Breast epithelium (tissue), 4 donors: ENCODE measurements at places on chromosomes 2 and 18. TPM values are rescaled to one million over a fixed set of nuclear protein-coding genes. Genes with fewer than 3 reads are reported as not detected.

CHCHD5 gene
- 19.0 TPM for total RNA-seq

ATP6V1B1 gene
- 38.2 TPM for total RNA-seq

COBLL1 gene
- total RNA-seq = 75.8 TPM

SCYGR2 gene
- not detected for total RNA-seq

DNA sequence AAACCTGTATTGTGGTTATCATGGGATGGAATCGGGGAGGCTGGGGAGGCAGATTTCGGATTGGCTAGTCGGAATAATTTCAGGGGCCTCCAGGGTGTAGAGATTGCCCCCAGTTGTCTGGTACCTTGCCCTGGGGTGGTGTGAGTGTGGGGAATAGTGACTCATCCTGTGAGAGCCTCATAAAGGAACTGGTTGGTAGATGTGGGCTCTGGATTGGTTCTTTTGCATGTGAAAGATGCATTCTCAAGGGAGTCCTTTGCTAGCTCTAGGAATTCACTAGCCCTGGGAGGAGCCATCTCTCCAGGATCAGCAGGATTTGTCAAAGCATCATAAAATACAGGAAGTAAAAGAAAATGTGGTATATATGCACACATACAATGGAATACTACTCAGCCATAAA is 331.6 kb downstream of the SETBP1 start:
- H3K4me1 ChIP-seq = peaks cover 15% of the 10 kb centered on the region
- H3K27ac ChIP-seq = no peak overlapping the region
- H3K4me3 ChIP-seq = no peak overlapping the region
- no peaks in the 10 kb centered on the region for H3K36me3 ChIP-seq
- no peaks in the 10 kb centered on the region for H3K27me3 ChIP-seq

GRCh38 chr2:143241403-143242088 is 112.3 kb downstream of the ARHGAP15 start:
- H3K27ac ChIP-seq = no peak overlapping the region
- no peak for DNase-seq

GRCh38 chr2:48145845-48146452 is 239.7 kb upstream of the FBXO11 start:
- H3K27me3 ChIP-seq = no peaks in the 10 kb centered on the region
- H3K36me3 ChIP-seq = no peaks in the 10 kb centered on the region
- H3K27ac ChIP-seq = no peak overlapping the region

DNA sequence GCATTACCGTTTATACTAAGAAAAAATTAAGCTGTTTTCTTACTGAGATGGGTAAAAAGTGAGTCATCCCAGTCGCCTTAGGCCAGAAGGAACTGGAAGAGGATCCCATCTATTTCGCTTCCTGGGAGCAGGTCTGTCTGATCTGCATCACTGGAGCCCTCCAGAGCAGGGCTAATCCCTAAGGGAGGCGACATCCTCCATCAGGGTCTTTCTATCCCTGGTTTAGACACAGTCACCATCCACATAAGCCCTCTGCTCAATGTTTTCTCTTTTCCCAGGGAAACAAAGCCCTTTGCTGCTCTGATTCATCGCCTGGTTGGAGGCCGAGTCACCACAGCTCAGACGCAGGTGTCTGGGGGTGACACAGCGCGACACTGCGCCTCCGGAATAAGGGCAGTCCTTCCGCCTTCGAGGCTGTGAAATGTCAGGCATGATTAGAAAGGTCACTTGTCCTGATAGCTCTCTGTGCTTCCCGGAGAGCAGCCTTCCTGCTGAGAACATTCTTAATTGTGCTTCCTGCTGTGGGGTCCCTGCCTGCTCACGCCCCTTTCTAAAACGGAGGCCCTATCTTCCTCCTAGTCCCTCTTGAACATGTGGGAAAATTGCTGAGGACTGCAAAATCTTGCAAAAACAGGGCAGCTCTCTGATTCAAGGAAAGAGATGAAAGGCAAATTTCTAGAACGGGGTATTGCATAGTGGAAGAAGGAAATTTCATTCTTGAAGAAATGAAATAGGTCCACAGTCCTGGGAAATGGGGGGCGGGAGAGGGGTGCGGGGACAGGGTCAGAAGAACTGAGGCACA is 56.3 kb downstream of the MARCHF4 start:
- H3K4me3 ChIP-seq = no peak overlapping the region
- no peaks in the 10 kb centered on the region for H3K36me3 ChIP-seq
- no peaks in the 10 kb centered on the region for H3K27me3 ChIP-seq
- H3K27ac ChIP-seq = no peak overlapping the region
- H3K4me1 ChIP-seq = no peaks in the 10 kb centered on the region

- no peak overlapping the region for H3K27ac ChIP-seq
- no peaks in the 10 kb centered on the region for H3K36me3 ChIP-seq
- no peaks in the 10 kb centered on the region for H3K27me3 ChIP-seq
- H3K4me3 ChIP-seq = no peak overlapping the region
- no peak for DNase-seq
- no peaks in the 10 kb centered on the region for H3K4me1 ChIP-seq
Observed at GRCh38 chr2:59957504-59957903, 596.0 kb downstream of the BCL11A start.

- no peak for DNase-seq
- H3K36me3 ChIP-seq = peaks cover 21% of the 10 kb centered on the region
- no peak overlapping the region for H3K27ac ChIP-seq
- H3K4me3 ChIP-seq = no peak overlapping the region
Observed at GRCh38 chr2:216431531-216431856, 19.2 kb downstream of the SMARCAL1 start.

GRCh38 chr2:165745916-165746315 is 48.1 kb downstream of the GALNT3 start:
- H3K4me3 ChIP-seq = no peak overlapping the region
- H3K36me3 ChIP-seq = no peaks in the 10 kb centered on the region
- DNase-seq = no peak
- H3K4me1 ChIP-seq = no peaks in the 10 kb centered on the region
- no peak overlapping the region for H3K27ac ChIP-seq

- H3K36me3 ChIP-seq = no peaks in the 10 kb centered on the region
- no peaks in the 10 kb centered on the region for H3K27me3 ChIP-seq
- H3K4me3 ChIP-seq = no peak overlapping the region
- no peaks in the 10 kb centered on the region for H3K4me1 ChIP-seq
Observed at GRCh38 chr2:59737299-59737698, 816.2 kb downstream of the BCL11A start.

DNA sequence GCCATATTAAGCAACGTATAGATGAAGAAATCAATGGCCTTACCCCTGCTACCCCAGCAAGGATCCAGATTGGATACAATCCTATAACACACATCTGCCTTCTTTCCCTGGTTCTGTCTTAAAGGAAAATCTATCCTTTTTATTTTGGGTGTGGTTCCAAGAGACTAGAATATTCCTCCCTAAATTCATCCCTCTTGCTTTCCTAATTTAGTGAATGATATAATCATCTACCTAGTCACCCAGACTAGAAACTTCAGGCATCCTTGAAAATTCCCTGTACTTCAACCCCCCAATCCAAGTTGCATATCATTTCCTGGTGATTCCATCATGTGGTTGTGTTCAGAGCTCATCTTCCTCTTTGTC is 35.1 kb upstream of the LPIN1 start:
- H3K4me1 ChIP-seq = no peaks in the 10 kb centered on the region
- H3K27ac ChIP-seq = peak overlapping the region; percentile 81
- DNase-seq = no peak
- no peaks in the 10 kb centered on the region for H3K36me3 ChIP-seq
